ENCODE measurements at places on chromosomes 5 and 9.

- no peak for DNase-seq
These were observed 99.3 kb downstream of the FOCAD start for GRCh38 chr9:20783057-20784038.

DNA sequence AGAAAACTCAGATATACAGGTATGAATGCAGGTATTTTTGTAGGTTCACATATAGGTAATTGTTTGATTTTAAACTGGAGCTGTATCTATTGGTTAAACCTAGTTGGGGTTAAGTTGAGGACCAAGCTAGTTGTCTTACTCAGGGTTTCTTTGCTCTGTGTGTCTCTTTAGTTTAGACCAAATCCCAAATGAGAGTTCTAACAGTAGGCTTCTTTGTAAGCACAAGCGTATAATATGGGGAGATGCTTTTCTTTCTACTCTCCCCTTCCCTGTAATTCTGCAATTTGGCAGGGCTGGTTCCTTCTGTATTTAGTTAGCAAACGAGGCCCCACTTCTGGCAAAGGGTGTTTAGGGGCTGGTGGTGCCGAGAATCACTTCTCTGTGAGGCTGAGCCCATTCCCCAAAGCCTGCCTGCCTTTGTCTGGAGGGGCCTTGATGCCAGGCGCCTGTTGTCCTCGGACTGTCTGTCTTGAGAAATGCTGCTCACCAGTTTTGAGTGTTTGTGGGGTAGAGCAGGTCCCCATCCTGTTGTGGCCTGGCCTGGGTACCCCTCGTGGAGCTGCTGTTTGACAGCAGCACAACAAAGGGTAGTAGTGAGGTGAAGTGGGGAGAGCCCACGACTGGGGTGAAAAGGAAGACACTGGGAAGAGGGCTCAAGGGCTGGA, 259.3 kb downstream of the FANCC start:
- DNase-seq: peak; percentile 73

GRCh38 chr9:3457175-3457574, 68.6 kb downstream of the RFX3 start:
- no peak for DNase-seq

DNA sequence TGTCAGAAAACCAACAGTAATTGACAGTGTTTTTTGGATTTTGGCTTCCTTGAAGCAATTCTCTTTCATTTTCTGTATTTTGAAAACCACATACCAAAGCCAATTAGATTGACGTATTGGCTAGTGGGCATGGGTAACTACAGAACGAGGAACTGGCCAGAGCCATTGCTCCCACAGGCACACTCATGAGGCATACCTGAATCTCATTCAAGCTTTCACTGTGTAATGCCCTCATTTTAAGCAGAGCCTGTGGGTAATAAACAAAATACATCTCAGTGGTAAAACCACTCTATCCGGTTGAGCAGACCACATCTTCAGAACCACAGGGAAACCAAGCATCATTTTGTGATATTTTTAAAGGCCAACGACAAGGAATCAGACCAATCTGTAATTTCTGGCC, 394.1 kb downstream of the ZNF608 start:
- DNase-seq: no peak

DNA sequence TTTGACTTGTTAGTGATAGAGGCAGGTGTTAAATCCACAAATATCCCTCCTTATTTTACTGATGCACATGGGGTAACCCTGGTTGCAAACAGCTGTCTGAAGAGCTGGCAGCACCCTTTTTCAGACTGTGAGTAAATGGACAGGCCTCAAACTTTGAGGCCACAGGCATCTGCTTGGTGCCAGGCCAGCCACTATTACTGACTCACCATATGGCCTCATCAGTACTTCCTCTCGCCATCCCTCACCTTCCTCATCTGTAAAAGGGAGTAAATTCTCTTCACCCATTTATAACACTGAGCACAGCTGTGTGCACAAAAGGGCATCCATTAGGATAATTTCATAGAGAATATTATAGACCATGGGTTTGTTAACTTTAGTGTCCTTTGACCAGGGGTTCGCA, 11.9 kb upstream of the TNIP1 start:
- DNase-seq: no peak

DNA sequence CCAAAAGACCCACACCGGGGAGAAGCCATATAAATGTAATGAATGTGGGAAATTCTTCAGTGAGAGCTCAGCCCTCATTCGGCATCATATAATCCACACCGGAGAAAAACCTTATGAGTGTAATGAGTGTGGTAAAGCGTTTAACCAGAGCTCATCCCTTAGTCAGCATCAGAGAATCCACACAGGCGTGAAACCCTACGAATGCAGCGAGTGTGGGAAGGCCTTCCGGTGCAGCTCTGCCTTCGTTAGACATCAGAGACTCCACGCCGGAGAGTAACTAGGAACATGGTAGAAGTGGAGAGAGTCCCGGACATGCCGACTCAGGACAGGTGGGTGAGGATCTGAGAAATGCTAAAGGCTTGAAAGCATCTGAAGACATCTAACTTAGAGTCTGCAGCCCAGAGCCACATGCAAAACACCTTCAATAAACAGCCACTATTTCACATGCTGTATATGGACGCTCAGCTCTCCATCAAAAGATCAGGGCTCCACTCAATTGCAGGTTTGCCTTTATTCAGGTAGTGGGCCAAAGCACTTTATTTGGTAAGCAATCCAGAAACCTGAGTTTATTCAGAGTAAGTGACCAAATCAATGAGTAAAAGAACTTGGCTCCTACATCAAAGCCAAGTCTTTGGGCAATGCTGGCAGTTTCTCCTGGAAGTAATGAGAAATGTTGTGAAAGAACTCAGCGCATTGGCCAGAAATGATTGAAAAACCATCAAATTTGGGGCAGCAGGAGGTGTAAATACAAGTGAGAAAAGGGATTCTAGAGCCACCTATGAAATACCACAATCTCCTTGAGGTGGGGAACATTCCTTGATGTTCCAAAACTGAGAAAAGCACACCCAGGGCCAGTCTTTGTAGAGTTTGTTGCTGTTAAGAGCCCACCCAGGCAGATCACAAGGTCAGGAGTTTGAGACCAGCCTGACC, 6.0 kb downstream of the RPL12 start:
- no peak for DNase-seq

DNA sequence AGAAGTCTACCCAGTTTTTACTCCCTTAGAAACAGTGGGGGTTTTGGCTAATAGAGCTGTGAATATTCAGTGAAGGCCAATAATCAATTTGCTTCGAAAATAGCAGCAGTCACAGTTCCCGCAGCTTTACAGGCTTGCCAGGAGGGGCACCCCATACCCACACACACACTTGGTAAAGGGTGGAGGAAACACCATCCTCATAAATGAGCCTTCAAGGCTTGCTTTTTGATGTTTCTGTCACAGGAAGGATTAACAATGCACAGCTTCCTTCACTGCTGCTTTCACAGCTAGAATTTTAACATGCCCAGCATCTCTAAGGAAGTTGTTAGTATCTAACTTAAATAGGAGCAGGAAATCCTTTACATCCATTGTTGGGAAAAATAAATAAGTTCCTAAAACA, 1247.5 kb upstream of the C9orf72 start:
- no peak for DNase-seq

Data from globus pallidus (tissue), 1 donor.